ENCODE measurements at places on chromosomes 1 and 21.

GRCh38 chr1:216310776-216311175, 112.5 kb downstream of the USH2A start:
- DNase-seq: no peak

GRCh38 chr1:203074610-203075009, 11.2 kb downstream of the MYOG start:
- no peak for DNase-seq

DNA sequence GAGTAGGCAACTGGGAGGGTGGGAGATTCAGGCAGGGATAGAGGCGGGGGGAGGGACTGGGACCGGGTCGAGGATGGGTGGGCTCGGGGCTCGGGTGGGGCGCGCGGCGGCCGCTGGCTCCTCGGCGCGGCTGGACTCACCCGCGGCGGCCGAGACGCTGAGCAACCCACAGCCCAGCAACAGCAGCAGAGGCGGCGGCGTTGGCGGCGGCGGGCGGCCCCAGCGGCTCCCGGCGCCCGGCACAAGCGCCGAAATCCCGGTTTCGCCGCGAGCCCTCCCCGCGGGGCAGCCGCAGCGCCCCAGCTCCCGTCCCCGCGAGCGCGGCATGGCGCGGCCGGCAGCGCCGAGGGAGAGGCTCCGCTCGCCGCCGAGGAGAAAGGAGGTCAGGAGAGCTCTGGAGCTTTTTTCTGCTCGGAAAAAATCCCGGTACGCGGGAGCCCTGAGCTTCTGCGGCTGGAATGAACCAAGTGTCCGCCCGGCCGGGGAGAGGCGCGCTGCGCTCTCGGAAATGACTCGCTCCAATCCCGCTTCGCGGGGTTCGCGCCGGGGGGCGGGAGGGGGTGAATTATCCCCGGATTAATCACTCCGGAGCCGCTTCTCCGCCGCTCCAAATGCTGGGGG, at the start of gene CSMD2:
CSMD2 (minus strand) TSS at position 460 of the 621 bp plus-strand sequence; CDS start at position 327, 133 bp downstream.
- no peak for DNase-seq

DNA sequence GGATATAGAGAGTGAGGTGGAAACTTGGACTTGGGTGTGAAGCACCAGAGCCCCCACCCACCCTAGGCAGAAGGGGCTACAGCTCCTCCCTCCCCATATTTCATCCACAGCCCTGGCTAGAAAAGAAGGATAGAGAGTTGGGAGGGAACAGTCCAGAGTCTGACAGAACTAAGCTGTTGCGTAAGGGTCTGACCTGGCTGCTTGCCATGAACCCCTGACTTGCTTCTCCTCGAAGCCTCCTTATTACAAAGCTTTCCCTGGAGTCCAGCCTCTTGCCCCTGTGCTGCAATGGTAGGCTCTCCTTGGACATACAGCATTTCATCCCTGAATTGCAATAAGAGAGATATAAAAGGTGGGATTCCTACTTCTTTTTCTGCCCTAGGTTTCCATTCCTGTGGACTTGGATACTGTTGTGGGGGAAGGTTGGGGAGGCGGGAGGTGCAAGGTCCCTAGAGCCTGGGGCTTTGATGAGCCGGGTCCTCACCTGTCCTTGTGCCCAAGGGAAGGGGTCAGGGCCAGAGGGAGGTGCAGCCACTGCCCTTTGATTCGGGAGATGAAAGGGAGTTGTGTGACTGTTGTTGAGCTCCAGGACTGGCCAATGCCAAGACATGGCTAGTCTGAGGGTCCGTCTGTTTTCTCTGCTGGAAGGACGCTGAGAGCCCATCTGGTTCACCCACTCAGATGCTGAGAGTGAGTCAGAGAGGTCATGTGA, 2.7 kb downstream of the RHBG start:
- DNase-seq: no peak

- DNase-seq: no peak
These were observed 74.7 kb downstream of the RAP1GAP start for GRCh38 chr1:21594501-21594900.
